ENCODE measurements at places on chromosomes 1 and 21.

GRCh38 chr21:44477131-44477530 lies 21.8 kb downstream of the LRRC3 start:
- DNase-seq = no peak

- DNase-seq = no peak
Measured at GRCh38 chr1:12052008-12052573, 11.0 kb upstream of the TNFRSF8 start.

DNA sequence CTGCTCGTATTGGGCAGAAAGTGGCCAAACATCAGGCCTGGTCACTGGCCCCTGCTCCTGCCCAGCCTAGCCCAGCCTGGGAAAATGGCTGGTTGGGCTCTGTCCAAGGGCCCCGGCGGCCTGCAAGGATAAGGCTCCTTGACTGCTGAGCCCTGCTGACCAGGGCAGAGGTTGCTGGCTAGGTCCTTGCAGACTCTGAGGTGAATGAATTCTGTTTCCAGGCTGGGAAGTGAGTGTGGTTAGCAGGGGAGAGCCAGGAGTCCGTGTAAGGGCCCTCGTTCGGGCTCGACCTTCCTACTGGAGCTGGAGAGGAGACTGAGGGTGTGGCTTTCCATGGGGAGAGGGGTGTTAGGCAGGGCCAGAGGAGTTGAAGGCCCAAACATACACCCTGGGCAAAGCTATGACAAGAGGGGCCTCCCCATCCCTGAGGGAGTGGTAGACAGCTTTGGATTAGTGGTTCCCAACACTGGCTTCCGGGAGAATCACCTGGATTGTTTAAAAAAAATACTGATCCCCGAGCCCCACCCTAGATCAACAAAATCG lies 20.6 kb downstream of the CSF1 start:
- DNase-seq = no peak

GRCh38 chr1:248810727-248811513 lies 14.8 kb downstream of the SH3BP5L start:
- DNase-seq = no peak

- DNase-seq = no peak
Measured at GRCh38 chr1:68725001-68725752, 228.3 kb upstream of the DEPDC1 start.

GRCh38 chr21:30194701-30195299 lies 21.1 kb downstream of the CLDN8 start:
- DNase-seq = no peak

- no peak for DNase-seq
Measured at GRCh38 chr1:8425781-8426161, 107.9 kb downstream of the SLC45A1 start.

DNA sequence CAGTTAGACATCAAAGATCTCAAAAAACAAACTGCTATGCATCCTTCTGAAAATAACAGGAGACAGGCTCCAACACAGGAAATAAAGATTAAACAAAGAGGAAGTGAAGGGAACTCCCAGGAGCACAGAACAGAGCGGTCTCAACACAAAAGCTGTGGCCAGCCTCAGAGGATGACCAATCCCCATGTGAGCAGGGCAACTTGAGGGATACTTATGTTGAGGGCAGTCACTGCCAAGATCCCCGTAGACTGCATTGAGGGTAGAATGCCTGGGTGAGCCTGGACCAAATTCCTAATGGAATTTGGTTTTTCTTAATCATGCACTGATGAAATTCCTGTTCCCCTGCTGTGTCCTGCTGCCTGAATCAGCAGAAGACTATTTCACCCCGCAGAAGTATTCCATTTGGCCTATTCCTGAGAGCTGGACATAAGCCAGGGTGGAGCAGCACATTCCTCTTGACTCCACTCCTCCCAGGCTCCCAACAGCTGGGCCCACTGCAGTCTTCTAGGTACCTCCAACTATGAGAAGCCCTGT lies 49.0 kb downstream of the JAK1 start:
- DNase-seq = no peak

DNA sequence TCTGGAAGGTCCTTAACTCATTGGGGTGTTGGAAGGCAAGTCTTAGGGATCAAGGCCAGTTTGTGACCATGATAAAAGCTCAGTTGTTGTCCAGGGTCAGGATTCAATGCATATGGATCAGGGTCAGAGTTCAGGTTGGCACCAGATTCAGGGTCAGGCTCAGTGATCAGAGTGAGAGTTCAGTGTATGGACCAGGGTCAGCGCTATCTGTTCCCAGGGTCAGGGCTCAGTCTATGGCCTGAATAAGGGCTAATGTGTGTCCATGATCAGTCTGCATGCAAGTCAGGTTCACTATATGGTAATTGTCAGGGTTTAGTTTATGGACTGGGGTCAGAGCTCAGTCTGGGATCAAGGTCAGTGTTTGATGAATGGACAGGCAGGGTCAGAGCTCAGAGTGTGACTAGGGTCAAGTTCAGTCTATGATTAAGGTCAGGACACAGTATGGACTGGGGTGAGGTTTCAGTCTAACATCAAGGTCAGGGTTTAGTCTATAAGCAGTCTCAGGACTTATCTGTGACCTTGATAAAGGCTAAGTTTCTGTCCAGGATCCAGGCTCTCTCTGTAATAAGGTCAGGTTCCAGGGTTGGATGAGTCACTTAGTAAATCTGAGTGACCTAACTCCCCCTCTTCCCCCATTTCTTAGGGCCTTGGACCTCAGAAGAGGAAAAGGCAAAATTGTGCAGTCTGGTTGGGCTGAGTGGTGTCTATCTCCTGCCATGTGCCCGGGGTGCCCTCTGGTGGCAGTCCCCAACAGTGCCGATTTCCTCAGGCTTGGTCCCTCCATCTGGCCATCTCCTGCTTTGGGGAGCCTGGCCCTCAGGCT lies 23.8 kb downstream of the KNCN start:
- peak; percentile 60 for DNase-seq

GRCh38 chr1:9437961-9438430 lies 101.3 kb upstream of the SLC25A33 start:
- DNase-seq = no peak

DNA sequence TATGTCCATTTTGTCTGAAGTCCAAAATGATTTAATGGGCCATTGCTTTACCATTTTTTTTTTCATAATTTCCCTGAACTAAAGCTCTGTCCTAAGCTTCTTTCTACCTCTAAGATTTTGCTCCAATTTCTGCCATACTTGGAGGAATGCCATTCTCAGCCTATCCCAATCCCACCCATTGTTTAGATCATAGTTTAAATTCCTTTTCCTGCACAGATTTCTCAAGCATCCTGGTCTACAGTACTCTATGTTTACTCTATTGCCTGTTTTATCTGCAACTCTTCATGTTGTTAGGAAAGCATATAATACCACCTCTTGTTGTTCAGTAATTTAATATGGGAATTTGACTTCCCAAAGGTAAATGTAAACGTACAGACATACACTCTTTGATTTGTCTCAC lies 30.8 kb downstream of the ADAMTS1 start:
- no peak for DNase-seq

GRCh38 chr1:183248989-183249691 lies 63.1 kb downstream of the LAMC2 start:
- DNase-seq = no peak

- no peak for DNase-seq
Measured at GRCh38 chr1:215081661-215082531, 641 bp upstream of the KCNK2 start.

DNA sequence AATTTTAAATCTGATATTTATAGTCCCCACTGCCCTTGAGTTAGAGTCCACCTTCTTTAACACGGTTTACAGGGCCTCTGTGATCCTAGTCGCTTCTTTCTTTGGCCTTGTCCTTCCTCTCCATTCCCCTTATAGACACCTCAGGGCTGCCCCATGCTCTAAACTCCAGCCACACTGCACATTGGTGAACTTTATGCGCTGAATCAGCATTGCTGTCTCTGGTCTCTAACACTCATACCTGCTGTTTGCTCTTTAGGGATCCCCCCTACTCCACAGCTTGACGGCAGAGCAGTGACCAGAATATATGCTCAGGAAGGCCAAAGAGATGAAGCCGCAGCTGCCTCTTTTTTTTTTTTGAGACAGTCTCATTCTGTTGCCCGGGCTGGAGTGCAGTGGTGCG lies 30.2 kb downstream of the PLEKHO1 start:
- DNase-seq = no peak

GRCh38 chr1:41432481-41433280 lies 51.8 kb downstream of the EDN2 start:
- DNase-seq = peak; percentile 29

DNA sequence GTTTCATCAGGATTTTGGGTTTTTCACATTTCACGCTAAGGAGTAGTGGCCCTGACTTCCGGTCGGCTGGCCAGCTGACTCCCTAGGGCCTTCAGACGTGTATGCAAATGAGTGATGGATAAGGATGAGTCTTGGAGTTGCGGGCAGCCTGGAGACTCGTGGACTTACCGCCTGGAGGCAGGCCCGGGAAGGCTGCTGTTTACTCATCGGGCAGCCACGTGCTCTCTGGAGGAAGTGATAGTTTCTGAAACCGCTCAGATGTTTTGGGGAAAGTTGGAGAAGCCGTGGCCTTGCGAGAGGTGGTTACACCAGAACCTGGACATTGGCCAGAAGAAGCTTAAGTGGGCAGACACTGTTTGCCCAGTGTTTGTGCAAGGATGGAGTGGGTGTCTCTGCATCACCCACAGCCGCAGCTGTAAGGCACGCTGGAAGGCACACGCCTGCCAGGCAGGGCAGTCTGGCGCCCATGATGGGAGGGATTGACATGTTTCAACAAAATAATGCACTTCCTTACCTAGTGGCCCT lies 23.1 kb upstream of the TNFRSF1B start:
- no peak for DNase-seq

DNA sequence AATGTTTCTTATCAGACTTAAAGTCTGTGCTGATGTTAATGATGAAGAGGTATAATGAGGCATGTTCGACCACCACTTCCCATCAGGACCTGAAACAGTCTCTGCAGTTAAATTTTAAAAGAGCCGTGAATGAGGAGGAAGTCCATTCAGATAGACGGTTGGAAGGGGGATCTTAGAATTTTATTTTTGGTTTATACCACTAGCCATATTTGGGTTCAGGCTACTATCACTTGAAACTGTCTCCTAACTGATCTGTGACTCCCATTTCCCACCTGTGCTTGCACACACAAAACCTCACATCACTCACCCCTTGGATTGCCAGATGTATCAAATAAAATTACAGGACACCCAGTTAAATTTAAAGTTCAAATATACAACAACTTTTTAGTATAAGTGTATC lies 9.9 kb upstream of the ANKRD13C start:
- DNase-seq = no peak

GRCh38 chr1:221363039-221363438 lies 378.9 kb downstream of the DUSP10 start:
- DNase-seq = no peak

DNA sequence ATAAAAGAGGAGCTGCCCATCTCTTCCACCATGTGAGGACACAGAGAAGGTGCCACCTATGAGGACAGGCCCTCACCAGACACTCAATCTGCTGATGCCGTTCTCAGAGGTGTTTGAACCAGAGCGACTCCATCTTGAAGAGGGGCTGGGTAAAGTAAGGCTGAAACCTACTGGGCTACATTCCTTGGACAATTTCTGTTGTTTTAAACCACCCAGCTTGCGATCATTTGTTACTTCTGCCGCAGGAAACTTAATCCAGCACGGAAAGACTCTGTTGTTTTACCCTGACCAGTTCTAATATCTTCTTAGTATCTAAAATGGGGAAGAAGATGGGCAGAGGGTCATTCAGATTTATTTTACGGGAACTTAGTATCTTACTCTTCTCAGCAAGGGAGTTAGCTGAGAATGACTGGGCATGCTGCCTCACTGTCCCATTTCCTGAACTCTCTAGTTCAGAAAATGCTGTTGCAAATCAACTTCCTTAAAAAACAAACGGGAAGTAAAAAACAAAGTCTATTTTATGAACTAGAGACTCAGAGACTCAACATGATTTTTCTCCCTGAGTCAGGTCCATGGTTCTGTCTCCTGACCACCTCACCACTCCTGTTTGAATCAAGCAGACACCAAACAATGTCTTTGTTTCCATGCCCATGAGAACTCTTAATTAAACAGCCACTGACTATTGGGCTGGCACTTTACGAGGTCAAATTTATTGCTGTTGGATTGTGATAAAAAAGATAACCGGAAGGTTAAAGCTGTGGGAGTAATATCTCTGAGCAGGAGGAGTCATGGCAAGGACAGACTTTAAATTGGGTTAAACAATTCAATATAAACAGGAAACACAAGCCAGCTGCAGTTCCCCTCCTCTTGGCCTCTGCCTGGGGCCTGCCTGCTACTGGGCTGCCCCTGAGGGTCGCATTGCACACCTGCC lies 23.8 kb upstream of the IFNAR1 start:
- DNase-seq = no peak

DNA sequence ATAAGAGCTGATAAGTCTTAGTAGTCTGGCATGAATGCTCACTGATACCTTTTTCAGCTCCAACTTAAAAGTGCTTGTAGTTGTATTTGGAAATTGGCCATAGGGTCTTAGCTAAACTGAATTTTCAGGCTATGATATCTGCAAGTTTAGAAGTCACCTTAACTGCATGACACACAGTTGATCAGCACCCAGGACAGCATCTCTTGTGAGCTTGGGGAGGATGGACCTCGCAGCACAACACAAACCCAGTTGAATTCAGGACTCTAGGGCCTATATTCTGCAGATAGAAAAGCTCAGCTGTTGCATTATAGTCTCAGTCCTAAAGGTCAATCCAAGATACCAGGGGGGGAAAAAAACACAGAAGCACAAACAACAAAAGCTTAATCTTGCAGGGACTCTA lies 394.3 kb downstream of the KCNH1 start:
- DNase-seq = no peak

- no peak for DNase-seq
Measured at GRCh38 chr1:31704271-31705079, 658 bp upstream of the COL16A1 start.

DNA sequence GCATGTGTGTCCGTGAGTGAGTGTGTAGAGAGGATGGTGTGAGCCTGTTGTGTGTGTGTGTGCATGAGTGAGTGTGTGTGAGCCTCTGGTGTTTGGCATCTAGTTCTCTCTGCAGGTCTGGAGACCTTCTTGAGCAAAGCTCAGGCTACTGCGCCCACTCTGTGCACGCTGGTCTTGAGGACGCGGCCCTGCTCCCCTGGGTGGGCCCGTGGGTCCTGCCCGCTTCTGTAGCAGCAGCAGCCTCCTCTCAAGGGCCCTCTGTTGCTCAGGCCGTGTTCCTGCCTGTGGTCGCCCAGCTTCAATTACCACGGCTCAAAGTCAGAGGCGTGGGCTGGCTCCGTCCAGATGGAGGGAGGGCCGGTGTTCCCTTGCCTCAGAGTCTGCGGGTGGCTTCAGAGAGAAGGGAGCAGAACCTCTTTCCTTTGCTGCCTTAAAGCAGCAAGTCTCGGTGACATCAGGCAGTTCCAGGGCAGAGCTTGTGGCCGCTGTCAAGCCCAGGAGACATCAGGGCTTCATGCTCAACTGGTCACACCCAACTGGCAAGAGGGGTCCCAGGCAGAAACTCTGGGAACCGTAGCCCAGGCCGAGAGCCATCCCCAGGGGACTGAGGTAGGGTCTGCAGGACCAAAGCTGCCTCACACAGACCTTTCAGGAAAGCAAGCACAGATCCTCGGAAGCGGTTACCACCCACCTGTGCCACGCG lies 270.6 kb upstream of the VAMP3 start:
- DNase-seq = no peak

DNA sequence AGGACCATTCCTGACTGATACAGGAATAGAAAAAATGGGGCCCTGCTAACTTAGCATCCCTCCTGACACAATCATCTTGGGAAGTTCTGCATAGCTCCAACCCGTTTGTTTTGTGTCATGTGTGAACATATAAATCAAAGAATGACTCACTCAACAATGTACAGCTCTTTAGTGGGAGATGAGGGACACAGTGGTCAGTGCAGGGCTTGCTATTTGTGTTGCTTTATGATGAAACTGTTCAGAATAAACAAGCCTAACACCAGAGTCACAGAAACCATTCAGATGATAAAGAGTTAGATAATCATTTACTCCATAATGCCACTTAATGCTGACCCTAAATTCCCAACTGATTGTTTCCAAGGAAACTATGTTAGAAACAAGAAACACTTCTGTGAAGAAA lies 154.2 kb upstream of the ZNHIT6 start:
- DNase-seq = no peak

Measured in stimulated activated CD4-positive, alpha-beta T cell treated with anti-CD3 and anti-CD28 coated beads, Interleukin-15, amount 100 ng/mL, for 1 hour (primary cell).